ENCODE measurements at places on chromosomes 4 and X.
A peak's percentile ranks its signal among the peaks of the same experiment; 100 is the strongest.

- DNase-seq: no peak
These were observed 216.3 kb upstream of the BCOR start for GRCh38 chrX:40314070-40314469.

GRCh38 chrX:20487227-20487626, 220.5 kb upstream of the RPS6KA3 start:
- DNase-seq: no peak

GRCh38 chr4:73679836-73680235, 59.6 kb upstream of the RASSF6 start:
- DNase-seq: no peak

GRCh38 chrX:843306-843705, 212.7 kb downstream of the SHOX start:
- no peak for DNase-seq

DNA sequence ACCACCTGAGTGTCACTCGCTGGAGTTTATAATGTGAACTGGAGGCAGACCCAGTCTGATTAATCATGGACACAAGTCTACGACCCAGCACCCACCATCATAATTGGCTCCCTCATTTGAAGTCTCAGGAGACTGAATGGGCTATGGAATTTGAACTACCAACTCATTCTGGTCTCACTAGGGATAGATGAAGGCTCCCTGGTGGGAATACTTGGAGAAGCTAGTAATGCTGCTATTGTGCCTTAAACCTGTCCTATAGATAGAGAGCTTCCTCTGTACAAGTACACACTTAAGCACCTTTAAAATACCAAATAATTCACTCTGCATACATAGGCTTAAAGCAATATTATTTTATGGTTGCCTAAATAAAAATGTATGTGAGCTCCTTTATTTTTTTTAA, 90.8 kb upstream of the SMARCAD1 start:
- DNase-seq: no peak

DNA sequence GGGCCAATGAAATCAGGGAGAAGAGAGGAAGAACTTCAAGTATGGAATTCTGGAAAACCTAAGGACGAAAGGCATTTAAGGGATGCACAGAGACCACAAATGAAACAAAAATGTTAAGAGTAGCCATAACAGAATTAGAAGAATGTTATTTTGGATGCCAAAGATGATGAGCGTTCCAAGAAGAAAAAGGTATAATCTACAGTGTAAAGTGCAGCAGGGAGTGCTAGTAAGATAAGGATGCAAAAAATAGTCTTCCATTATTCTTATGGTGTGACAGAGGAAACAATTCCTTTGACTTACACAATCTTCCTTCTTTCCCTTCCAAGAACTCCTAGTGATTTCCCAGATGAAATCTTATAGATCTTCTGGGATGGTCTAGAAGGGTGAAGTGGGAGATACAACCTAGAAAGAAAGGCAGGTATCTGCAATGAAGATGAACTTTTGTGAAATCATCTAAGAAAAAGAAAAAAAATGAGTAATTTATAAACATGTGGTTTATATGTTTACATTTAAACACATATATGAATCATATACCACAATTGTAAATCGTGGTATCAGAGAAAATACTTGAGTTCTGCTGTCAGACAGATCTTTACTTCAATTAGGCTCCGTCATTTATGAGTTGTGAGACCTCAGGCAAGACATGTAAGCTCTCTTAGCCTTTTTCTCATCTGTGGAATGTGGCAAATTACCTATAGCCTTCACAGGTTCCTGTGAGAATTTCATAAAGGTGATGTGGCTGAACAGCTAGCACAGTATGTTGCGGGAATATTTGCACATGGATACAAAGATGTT, 8.1 kb downstream of the MORF4L2 start:
- DNase-seq: no peak

DNA sequence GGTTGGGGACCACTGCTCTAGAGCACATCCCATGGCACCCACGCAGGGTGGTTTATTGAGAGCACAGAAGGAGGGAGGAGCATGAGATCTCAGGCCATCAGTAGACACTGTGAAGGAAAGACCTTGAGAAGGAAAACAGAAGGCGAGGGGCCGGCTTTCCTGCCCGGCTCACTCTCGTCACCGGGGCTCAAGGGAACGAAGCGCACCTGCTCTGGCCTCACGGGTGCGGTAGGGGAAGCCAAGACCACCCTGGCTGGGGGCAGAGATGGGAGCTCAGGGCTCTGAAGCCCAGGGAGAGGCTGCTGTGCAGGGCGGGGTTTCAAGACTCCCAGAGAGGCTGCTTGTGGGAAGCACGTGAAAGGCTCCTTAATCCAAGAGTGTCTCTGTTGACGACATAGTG, 105.9 kb downstream of the TNIP2 start:
- no peak for DNase-seq

GRCh38 chrX:150157291-150157690, 205.8 kb upstream of the MAMLD1 start:
- DNase-seq: no peak

DNA sequence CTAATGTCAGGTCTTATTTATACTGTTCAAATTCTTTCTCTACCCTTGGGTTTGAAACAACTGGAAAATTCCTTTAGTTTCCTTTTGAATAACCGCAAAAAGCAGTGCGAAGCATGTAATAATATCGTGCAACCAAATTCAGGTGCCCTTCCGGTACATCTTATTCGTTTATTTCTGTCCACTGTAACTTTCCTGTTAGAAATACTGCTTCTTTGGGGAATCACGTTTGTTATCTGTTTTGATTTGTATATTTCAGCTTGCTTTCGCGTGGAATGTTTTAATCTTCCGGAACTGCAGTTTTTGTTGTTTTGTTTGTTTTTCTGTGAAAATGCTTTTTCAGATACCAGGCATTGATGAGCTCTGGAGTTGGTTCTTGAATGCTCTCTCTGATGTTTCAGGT, 85.7 kb upstream of the HPRT1 start:
- no peak for DNase-seq

GRCh38 chr4:168487282-168488035, 7.2 kb upstream of the DDX60L start:
- DNase-seq: no peak

- DNase-seq: no peak
These were observed 179.7 kb upstream of the TET2 start for GRCh38 chr4:104967034-104967401.

DNA sequence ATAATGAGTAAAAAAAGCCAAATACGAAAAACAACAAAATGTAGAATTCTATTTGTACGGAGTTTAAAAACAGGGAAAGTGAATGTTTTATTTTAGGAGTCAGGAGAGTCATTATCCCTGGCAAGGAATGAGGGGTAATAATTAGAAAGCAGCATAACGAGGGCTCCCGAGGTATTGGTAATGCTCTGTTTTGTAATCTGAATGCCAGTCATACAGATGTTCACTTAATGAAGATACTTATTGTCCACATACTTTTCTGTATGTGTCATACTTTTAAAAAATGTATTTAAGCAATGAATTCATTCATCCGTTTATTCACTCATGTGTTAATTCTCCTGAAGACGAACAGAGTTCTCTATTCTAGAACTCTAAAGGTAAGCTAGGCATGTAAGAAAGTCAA, 87.8 kb upstream of the BMP2K start:
- no peak for DNase-seq

- DNase-seq: no peak
These were observed 291.7 kb downstream of the PACRGL start for GRCh38 chr4:20992002-20992401.

GRCh38 chr4:111954550-111954949, 190.7 kb upstream of the FAM241A start:
- no peak for DNase-seq

GRCh38 chrX:11530621-11531020, 135.1 kb downstream of the ARHGAP6 start:
- no peak for DNase-seq

GRCh38 chr4:102781570-102781969, 20.8 kb upstream of the MANBA start:
- no peak for DNase-seq

DNA sequence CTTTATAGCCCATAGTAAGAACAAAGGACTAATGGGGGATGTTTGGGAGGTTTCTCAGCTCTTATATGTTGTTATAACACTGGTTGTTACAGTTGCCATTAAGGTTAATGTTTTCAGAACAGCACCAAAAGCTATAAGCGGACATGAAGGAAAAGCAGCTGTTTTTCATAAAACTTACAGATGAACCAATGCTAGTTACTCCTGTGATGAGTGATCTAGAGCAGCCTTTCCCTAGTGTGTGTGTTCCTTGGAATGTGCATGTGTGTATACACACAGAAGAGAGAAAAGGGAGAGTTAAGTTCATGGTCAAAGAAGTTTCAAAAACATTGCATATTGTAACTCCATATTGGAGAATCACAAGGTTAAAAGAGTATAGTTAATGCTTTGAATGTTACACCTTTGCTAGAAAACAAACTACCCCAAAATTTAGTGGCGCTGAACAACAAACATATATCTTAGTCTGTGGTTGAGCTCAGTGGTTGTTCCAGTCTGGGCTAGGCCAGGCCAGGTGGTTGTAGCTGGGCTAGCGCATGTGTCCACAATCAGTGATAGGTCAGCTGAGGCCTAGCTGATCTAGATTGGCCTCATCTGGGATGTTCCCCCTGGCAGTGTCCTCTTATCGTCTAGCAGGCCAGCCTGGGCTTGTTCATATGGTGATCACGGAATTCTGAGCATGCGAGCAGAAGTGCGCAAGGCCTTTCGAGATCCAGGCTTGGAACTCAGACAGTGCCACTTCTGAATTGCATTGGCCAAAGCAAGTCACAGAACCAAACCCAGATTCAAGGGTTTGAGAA, 151.0 kb downstream of the NHS start:
- DNase-seq: no peak

DNA sequence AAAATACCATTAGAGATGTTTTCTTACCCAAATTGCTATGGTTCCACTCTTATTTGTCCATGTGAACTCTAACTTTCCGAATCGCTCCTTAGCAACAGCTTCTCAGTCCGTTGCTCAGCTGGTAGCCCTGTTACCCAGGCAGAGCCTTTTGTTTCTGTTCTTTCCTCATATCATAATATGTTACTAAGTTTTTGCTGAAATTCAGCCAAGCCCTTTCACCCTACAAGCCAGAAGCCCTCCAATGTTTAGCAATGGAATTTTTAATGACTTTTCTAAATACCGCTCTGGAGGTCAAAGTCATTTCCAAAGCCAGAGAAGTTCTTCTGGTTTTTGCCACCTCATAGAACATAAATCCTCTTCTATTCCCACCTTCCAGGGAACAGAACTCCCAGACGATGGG, 1029.5 kb downstream of the C4orf33 start:
- DNase-seq: no peak

- no peak for DNase-seq
These were observed 86.0 kb upstream of the NMU start for GRCh38 chr4:55722132-55722531.

DNA sequence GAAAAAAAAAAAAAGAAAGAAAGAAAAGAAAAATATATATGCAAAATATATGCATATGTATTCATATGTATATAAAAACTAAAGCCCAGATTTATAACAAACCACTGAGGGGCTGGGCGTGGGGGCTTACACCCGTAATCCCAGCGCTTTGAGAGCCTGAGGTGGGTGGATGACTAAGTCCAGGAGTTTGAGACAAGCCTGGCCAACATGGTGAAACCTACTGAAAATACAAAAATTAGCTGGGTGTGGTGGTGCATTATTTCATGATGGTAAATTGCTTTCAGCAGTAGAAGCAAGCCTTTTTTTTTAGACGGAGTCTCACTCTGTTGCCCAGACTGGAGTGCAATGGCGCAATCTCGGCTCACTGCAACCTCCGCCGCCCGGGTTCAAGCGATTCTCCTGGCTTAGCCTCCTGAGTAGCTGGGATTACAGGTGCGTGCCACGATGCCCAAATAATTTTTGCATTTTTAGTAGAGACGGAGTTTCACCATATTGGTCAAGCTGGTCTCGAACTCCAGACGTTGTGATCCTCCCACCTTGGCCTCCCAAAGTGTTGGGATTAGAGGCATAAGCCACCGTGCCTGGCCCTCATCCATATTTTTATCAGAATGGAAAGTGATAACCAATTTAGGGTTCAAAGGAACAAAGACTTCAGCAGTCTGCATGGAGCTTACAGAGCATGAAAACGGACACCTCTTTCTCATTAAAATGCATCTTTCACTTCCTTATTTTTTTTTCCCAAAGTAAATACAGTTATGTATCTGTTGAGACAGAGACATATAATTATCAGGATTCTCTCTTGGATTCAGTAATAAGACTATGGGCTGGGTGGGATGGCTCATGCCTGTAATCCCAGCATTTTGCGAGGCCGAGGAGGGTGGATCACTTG, 27.7 kb upstream of the MOB1B start:
- DNase-seq: peak; percentile 29

DNA sequence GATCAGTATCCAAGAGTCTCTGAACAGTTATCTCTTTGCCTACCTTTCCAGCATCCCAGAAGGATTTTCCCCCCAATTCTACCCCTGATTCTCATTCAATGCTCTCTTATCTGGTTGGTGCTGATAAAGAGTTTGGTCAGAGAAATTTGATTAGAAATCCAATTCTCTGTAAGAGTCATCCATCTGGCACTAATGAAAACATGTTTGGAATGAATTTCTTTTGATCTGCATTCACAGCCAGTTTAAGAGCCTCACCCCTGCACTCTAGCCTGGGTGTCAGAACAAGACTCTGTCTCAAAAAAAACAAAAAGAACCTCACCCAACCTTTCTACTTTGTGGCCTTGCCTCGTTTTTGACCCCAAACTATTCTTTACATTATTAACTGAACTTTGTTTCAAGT, 122.1 kb downstream of the MANBA start:
- no peak for DNase-seq

GRCh38 chr4:87947381-87948160, 27.9 kb upstream of the SPP1 start:
- DNase-seq: no peak

DNA sequence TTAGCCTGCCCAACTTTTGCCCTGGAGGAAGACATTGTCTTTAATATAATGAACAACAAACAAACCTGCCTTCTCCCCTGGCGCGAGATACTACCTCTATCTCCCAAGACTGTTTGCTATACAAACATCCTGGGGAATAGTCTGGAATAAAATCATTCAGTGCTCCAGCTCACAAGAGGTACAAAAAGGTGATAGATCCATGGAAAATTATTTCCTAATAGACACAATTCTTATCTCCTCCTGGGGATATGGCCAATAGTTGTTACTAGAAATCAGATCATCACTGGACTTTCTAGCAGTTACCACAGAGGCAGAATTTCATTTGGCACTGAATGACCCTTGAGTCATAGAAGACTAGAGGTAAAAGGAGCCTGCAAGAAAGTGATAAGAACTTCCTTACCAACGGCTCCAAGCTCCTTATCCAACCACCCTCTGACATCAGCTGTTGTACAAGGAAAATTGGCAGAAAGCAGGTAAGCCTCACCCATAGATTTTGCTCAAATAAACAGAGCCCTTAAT, 38.1 kb downstream of the MID1 start:
- no peak for DNase-seq

GRCh38 chr4:140233791-140234696, 80.1 kb upstream of the MAML3 start:
- DNase-seq: no peak
